ENCODE measurements at places on chromosomes 2 and 18.

- no peak for DNase-seq
These were observed 114.8 kb upstream of the CDC42EP3 start for GRCh38 chr2:37786191-37786698.

DNA sequence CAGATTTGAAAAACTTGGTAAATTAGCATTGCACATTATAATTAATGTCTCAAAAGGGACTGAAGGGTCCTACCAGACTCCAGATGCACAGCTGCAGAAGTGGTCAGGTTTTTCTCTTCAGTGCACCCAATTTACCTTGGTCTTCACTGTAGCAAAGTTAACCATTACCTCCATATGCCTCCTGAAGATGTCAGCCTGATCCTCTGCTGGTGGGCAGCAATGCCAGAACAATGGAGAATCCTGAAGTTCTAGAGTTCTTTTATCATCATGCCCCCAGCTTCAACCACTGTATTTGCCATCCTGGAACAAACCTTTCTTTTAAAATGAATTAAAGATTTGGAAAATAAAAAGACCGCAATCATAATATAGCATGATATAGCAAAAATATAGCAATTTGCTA is 1774.8 kb upstream of the CELF4 start:
- no peak for DNase-seq

DNA sequence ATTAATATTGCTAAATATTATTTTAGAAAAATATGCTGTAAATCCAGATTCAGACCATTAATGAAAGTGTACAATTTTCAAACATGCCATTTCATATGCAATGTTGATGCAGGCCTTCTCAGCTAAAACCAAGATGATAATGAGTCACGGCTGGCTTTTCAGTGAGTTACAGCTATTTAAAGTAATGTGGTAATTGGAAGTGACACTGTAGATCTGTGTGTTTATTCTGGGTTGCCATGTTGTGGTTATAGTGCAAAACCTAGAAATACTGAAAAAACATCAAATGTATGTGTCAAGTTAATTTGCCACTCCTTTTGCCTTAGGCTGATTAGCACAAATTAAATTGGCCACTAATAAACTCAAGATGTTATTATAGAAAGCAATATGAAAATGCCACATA is 506.6 kb downstream of the ERBB4 start:
- peak; percentile 53 for DNase-seq

- DNase-seq = peak; percentile 93
These were observed 112.7 kb upstream of the TACR1 start for GRCh38 chr2:75311993-75312392.

DNA sequence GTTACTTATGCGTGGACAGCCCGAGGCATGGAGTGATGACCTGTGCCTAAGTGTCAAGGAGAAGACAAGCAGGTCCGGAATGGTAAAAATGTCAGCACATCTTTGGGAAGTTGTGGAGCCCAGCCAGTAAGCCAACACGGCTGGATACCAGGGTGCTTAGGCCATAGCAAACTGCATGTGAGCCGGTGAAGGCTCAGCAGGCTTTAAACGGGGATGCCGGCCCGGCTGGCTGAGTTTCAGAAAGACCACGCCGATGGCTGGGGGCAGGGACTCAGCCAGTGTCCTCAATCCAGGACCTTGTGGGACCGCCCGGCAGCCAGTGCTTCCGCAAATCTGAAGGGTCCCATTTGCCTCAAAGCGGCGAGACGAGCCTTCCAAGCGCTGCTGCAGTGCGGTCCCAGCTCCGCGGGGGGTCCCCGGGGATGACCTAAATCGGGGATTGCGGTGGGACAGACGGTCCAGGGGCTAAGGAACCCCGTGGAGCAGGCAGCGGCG is 946 bp upstream of the AGAP1 start:
- no peak for DNase-seq

DNA sequence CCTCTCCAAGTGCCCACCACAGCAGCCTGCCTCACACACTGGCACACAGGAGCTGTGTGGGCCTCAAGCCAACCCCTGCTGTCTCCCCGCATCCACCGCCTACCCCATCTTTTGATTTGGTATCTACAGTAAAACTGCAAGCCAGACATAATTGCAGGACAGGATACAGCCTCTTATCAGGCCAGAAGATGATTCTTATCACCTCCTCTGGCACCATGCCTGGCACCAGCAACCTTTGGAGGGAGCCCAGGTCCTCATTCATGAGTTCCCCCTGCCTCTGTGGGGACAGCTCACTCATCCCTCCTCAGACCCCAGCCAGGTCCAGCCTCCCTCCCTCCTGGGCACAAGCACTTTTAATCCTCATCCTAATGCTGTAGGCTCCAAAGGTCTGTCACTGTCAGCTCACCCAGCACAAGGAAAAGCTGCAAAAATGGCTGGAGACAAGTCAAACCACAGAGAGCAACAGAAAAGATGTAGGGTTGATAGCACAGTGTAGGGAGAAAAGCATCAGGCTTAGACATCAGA is 9.7 kb downstream of the RAB11FIP5 start:
- DNase-seq = no peak

- no peak for DNase-seq
These were observed 27.3 kb upstream of the NFU1 start for GRCh38 chr2:69464575-69464974.

- DNase-seq = no peak
These were observed 267.4 kb upstream of the RAB6C start for GRCh38 chr2:129711816-129712675.

DNA sequence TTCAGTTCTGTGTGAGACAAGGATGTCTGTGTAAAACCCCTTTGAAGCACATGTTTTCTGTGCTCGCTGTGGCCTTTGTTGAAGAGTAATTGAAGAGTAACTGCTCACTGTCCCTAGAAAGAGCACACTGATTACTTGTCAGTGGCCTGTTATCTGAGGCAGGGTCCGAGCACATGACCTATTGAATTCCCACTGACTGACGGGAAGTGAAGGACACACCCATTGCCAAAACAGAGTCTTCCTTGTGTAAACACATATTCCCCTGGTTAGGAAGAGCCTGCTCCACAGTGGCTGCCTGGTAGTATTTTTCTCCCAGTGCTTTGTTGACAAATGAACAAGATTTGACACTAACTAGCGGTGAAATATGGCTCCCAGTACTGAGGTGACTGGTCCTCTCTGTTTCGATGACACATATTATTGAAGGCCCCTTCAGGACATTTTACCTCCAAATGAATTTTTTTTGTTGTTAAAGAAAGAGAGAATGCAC is 148.5 kb upstream of the GYPC start:
- DNase-seq = no peak

DNA sequence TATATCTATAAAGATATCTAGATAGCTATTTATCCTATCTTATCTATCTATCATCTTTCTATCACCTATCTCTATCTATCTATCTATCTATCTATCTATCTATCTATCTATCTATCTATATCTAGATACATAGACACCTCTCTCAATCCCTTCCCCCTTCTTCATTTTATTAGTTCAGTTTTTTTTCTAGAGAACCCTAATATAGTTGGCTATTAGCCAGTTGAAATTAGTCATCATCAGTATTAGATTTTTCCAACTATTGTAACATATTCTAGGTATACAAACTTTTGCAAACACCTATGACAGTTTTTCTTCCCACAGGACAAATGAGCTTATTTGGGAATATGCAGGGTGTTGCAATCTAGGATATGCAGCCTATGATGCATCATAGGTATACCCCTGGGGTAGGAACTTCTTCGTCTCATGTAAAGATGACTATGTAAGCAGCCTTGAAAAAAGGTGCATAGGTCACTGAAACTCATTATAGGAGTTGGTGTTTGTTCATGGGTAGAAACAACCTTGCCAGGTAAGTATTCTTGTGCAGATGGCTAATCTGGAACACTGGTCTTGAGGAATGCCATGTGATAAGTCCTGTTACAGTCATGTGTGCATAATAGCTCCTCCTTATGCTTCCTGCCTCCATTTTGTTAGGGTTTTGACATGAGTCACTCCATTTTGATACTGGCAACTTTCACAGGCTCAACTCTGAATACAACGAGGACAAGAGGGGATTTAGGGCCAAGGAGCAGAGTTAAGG is 160.7 kb upstream of the ZSWIM2 start:
- DNase-seq = no peak

DNA sequence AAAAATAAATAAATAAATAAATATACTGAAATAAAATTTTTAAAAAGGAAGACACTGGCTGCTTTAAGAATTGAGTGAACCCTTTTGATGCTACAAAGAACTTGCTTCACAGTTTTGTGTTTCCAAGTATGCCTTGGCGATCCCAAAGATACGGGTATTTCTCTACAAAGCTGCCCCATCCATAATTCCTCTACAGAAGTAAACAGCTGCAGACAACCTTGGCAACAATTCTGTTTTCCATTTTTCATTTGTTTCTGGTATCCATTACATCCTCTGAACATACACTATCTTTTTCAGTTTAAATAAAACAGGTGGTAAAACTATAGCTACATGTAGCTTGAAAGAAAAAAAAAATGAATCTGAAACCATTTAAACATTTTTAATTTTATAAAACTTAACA is 552.8 kb upstream of the KLHL29 start:
- no peak for DNase-seq

DNA sequence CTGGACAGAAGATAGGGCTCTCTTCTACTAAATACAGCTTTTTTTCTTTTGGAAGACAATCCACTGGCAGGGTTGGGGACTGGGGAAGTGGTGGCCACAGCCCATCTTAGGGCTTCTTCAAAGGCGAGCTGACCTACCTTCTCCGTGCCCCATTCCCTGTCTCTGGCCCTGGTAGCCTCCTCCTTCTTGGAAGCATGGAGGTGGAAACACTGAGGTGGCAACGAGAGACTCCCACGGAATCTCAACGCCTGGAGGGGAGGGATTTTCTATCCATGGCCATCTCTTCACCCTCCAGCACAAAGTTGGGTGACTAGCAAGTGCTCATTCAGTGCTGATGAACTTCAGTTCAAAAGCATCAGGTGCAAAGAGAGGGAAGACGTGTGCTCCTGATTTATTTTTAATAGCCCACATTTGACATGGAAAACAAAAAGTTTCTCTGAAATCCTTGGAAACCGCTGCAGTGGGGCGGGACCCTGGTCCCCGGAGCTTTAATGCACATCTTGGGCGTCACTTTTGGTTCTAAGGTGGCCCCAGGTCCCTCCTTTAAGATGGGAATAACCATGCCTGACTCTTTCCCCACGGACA is 633 bp upstream of the ARMC9 start:
- DNase-seq = no peak

DNA sequence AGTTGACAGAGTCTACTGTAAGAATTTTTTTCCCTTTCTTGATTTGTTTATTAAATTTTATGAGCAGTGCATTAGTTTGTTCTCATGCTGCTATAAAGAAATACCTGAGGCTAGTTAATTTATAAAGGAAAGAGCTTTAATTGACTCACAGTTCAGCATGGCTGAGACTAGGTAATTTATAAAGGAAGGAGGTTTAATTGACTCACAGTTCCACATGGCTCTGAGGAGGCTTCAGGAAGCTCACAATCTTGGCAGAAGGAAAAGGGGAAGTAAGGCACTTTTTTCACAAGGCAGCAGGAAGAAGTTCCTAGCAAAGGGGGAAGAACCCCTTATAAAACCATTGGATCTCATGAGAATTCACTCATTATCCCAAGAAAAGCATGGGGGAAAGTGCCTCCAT is 191.4 kb upstream of the VRK2 start:
- DNase-seq = no peak

DNA sequence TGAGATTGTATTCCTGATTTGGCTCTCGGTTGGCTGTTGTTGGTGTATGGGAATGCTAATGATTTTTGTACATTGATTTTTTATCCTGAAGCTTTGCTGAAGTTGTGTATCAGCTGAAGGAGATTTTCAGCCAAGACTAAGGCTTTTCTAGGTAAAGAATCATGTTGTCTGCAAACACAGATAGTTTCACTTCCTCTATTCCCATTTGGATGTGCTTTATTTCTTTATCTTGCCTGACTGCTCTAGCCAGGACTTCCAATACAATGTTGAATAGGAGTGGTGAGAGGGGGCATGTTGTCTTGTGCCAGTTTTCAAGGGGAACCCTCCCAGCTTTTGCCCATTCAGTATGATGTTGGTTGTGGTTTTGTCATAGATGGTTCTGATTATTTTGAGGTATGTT is 90.4 kb downstream of the CYP26B1 start:
- no peak for DNase-seq

DNA sequence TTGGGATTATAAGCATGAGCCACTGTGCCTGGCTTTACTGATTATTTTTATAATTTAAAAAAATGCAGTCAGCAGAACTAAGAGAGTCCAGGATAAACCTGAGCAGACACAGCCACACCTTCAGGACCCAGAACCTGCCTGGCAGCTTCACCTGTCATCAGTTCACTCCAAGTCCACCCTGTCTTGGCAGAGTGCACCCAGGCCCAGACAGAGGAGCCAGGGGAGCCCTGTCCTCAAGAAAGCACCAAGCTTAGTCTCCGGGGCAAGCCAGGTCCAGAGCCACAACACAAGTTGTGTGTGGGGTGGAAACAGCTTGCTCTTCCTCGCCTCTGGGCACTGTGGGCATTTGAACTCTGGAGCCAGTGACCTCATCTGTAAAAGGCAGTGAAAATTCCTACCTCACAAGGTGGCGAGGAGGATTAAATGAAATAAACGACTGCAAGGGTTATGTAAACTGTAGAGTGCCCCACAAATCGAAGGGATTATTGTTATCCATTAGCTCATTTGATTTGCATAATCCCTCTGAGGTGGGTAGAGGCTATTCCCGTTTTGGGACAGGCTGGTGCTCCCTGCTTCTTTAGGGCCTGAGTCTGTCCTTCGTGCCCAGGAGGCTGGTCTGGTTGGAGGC is 24.7 kb downstream of the MYCN start:
- DNase-seq = no peak

DNA sequence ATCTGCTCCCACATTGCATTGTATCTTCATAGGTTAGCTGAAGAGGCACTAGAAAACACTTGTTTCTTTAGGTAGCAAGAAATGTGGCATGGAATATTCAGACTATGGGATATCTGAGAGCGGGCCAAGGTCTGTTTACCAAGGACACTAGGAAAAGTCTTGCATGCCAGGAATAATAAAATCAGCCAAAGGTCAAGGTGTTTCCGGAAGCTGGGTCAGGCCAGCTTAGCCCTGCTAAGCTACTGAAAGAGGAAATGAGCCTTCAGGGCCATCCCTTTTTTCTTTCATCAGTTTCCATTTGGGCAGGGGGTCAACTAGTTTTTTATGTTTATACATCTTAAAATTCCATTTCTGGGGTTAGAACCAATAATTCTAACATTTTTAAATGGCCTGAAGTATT is 101.1 kb downstream of the DPP4 start:
- DNase-seq = no peak

DNA sequence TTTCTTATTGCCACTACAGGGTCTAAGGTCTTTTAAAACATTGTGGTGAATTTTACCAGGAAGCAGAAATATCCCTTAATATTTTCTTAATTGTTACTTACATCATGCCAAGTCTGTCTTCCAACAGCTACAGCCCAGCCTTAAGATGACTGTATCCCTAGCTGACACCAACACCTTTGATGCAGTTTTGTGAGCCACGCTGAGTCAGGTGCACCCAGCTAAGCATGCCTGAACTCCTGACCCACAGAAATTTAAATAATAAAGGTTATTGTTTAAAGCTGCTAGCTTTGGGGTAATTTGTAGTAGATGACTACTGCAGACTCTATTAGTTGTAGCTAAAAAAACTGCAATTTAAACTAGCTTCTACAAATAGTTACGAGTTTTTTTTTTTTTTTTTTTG is 1757.9 kb upstream of the LRRTM1 start:
- no peak for DNase-seq
